ENCODE measurements at places on chromosomes 11 and 22.

DNA sequence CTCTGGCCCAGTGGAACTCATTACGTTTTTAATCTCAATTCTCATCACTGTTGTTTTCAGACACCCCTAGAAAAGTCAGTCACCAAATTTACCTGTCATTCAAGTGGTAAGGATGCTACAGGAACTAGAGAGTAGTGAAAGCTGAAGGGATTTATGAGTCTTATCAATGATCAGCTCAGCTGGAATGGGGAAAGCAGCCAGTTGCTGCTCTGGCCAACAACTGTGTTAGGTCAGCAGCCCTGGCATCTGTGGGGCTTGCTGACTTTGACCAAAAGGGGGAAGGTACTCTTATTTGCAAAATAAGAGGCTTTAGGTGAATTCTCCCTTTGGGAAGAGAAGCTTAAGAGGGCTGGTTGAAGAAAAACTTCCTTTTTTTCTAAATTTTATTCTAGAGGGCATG lies 76.2 kb upstream of the HORMAD2 start:
- no peak for DNase-seq

DNA sequence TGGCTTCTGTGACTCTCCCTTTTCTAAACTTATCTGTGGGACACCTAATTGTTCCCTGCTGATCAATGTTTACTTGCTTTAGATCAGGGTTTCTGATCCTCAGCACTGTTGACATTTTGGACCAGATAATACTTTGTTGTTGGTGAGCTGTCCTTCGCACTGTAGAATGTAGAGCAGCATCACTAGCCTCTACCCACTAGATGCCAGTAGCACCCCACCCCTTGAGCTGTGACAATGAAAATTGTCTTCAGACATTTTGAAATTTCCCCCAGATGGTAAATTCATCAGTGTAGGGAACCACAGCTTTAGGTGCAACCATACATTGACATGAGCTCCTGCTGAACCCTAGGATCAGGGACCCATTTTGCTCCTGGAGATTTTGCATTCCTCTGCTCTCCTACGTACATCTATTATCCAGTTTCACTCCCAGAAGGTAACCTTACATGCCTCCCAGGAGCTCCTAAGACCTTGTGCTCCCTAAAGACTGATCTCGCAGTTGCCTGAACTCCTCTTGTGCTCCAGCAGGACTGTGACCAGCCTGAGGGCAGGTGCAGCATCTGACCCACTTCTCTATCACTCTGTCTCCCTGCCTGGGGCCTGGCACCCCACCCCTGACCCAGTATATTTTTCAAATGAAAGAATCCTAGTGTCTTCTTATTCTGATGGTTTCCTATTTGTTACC lies 107.8 kb downstream of the FAR1 start:
- DNase-seq = no peak

DNA sequence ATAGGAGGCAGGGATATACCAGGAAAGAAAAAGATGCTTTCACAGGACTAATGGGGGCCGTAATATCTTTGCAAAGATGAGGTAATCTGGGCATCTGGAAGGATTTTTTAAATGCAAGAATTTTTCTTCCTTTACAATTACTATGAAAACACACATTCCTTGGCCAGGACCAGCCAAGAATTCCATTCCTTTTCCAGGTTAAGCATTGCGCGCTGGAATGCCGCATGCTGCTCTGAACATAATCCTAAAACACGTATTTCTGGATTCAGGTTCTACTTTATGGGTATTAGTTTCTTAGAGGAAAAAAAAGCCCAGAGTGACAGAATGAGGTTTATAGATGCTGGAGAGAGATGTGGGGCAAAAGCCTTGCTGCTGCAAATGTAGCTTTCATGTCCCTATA lies 99.4 kb upstream of the SORL1-AS1 start:
- DNase-seq = no peak

DNA sequence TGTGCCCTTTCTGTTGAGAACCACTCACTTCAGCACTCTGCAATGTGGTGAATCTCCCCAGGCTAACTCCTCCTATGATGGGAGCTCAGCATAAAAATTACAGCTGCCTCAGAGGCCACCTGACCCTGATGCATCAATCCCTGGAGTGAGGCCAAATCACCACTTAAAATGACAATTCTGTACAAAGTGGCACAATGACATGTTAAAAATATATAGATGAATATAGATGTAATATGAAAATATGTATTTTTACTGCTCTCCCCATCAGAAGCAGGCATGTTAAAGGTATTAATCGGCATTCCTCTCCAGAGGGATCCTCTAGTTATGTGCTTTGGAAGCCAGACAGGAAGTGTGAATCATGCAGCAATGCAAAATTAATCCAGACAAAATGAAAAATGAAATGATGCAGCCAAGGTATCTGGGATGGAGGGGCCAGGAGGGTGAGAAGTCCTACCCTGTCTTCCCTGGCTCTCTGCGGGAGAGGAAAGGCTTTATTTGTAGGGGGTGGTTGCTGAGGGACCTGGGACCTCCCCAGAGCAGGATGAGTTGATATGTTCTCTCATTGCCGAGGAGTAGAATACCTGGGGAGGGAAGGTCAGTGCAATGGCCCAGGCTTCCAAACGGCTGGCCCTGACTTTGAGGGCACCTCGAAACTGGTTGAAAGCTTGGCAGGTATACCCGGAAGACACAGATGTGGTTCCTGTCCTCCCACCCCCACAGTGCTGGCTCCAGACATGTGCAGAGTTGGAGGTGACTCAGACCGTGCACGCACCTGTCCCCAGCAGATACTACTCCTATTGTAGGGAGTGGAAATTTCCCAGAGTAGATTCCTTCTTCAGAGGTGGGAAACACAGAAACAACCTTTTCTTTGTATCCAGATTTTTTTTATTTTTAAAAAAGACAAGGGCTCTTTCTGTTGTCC lies 347.9 kb upstream of the NCAM1 start:
- peak; percentile 24 for DNase-seq

DNA sequence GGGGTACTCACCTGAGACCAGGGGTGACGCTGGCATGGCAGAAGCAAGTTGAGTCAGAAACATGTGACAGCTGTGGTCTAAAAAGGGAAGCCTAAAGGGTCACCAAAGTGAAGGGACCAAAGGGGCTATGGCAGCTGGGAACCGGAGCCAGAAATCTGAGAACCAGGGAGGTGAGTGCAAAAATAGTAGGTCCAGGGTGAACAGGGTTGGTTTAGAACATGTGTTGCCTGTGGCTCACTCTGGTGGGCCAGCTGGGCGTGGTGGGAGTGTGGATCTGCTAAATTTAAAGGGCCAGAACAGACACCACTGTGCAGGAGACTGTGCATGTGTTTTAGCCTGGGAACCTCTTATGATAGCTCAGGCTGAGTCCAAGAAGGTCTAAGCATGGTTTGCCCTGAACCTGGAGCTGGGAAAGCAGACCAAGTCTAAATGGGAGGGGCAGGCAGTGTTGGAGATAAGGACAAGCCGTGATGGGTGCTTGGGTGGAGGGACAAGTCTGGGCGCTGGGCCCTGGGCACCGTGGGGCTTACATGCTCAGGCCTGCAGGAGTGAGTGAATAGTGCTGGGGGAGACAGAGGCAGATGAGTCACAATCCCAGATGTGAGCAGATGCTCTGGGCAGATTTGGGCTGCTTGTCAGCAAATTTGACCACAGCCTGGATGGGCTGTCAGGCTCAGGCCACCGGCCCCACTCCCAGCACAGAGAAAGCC lies 41.4 kb upstream of the ZBED5 start:
- no peak for DNase-seq

- DNase-seq = no peak
Measured at GRCh38 chr11:45001466-45002165, 50.9 kb upstream of the TP53I11 start.

- peak; percentile 53 for DNase-seq
Measured at GRCh38 chr22:31055635-31056159, 25.4 kb upstream of the SMTN start.

DNA sequence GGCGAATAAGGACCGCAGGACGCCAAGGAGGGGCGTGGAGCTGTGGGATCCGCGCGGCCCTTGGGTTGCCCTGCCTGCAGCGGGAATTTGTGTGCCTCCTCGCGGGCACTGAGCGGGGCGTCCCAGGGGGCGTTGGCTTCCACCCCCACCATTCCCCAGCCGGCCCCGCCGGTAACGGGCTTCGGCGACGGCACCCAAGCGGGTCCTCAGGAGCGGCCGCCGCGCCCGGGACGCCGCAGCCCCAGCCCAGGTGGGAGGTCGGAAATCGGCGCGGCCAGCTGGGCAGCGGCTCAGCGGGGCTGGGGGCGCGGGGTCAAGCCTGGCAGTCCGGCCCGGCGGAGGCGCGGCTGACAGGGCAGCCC lies 320 bp downstream of the CLTCL1 start:
- no peak for DNase-seq

DNA sequence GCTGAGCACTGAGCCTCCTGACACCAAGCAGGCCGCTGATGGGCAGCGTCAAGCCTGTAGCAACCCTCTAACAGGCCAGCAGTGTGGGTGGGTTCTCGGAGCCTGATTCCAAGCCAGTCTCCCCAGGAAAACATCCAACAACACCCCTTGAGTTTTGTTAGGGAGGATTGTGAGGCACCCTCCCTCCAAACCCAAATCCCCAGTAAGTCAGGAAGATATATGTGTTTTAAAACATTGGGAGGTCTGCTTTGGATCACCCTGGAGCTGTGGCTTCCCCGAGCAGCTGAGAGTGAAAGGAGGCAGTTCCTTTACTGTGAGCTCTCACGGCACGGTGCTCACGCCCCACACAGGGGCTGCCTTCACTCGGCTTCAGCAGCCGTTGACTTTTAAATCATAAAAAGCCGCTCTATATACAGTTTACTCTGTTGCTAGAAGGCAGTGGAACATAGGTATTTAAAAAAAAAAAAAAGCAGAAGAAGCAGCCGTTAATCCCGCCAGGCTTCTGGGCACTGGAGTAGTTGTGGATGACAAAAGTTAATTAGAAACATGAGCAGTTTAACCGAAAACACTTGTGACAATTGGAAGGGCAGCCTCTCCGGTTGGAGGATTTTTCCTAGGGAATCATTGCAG lies 218.6 kb downstream of the NAV2 start:
- no peak for DNase-seq

- no peak for DNase-seq
Measured at GRCh38 chr11:83746921-83747585, 460.9 kb upstream of the CCDC90B start.

DNA sequence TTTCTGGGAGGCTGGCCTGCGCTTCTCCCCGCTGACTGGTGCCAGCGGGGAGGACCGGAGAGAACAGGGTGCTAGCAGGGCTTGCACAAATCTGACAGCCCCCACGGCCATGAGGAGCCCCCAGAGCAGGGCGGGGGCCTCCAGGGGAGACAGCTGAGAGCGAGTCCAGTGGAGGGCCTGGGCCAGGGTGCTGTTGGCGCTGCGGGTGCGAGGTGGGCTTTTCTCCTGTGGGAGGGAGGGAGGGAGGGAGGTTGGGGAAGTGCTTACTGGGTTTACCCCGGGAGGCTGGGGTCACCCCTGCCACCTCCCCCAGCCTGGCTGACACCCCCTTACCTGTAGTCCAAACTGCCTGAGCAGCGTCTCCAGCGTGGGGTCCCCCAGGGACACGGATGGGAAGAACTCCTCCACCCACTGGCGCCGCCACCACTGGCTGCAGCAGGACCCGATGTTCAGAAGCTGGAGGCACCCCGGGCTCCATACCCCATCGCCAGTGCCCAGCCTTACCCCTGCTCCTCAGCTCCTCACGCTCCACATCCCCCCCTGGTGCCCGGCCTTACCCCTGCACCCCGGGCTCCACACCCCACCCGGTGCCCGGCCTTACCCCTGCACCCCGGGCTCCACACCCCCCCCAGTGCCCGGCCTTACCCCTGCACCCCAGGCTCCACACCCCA lies 3.9 kb downstream of the LMF2 start:
- DNase-seq = no peak

DNA sequence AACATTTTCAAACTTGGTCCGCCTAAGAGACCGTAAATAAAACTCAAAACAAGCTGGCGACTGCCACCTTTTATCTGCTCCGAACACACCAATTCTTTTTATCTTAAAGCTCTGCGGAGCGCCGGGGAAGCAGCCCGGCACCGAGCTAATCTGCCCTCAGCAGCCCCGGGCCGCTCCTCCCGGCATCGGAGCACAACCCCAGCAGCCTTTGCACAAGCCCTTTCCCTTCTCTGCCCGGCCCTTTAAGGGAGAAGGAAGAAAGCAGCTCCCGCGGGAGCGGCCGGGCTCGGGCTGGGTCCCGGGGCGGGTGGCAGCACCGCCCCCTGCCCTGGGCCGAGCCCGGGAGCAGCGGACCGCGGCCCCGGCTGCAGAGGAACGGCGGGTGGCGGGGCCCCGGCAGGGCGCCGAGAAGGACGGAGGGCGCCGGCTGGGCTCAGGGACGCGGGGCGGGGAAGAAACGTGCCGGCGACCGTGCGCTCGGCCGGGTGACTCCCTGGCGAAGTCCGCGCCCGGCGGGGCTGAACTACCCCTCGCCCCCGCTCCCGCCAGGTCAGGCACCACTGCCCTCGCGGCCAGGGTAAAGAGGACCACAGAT lies 133.6 kb upstream of the C11orf58 start:
- no peak for DNase-seq

DNA sequence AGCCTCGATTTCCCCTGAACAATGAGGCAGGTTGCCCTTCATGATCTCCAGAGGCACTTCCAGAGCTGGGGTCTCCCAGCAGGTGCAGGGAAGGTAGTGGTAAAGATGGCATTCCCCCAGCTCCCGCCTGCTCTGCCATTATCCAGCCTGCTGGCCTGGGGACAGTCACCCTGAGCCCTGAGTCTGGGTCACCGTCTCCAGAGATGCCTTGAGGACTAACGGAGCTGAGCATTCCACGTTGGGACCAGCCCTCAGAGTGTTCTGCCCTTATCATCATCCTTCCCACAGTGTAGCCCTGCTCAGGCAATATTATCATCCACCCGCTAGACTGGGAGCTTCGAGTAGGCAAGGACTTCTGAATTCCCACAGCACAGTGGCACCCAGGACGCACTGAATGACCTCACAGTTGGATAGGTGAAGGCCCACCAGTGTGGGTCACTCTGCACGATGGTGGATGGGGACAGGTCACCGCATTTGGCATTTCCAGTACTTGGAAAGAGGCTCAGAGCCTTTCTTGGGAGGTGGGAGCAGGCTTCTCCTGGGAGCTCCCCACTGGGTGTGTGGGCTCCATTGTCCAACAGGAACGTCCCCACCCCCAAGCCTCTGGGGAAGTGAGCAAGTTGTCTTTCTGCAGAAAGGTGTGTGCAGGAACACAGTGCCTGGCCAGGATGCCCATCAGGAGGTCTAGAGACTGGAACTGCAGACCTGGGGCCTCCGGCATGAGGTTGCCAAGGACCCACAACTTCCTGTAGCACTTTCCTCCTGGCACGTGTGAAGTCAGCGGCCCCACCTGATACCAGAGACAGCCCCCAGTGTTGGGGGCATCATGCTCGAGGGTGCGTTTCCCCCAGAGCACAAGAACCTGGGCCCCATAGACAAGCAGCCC lies 51.4 kb upstream of the WNT7B start:
- DNase-seq = no peak

GRCh38 chr11:74479732-74480123 lies 12.4 kb upstream of the KCNE3 start:
- DNase-seq = no peak

GRCh38 chr11:2467695-2468055 lies 22.9 kb downstream of the KCNQ1 start:
- no peak for DNase-seq
